ENCODE measurements at places on chromosomes 5 and 9.
A peak's percentile ranks its signal among the peaks of the same experiment; 100 is the strongest.

DNA sequence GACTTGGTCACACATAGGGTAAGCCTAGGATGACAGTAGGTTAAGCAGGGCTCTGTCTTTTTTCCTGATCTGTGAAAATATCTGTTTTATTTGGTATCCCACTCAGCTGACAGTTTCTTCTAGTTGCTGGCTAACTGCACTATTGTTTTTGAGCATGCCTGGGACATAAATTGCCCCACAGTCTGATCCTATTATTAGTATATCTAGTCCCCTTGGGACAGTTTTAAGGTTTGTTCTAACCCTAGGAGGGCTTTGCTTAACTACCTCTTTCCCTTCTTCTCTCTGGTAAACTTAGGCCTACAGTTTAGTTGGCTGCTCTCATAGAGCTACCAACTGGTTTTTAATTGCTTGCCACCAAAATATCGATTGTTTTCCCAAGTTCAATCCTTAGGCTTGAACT lies 446.6 kb downstream of the ARHGEF28 start:
- DNase-seq, result no peak

- no peak for DNase-seq
These were observed 589.8 kb upstream of the GRAMD2B start for GRCh38 chr5:125833398-125833797.

- no peak for DNase-seq
These were observed 91.4 kb upstream of the RAI14 start for GRCh38 chr5:34564710-34565235.

DNA sequence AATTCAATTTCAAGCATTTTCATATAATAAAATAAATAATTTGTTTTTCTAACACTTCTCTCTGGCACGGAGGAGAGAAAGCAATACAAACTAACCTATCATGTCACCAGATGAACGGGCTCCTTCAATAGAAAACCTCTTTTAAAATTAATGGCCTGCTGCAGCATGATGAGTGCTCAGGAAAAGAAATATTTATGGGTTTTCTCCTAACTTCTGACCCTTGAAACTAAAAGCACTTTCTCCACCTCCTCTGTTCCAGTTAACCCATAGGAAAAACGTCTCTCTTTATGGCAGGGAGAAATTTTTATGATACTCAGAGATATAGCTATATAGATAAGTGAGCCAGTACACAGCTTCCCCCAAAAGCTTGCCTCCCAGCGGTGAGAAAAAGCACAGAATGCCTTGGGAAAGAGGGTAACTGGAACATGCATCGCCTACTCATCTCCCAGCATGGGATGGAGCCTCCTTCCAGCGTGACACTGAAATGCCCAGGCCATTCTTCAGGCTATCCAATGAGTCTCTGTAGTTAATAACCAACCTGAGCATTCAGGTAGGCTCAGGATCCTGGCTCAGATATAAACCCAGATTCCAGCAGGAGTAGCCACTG lies 963.0 kb upstream of the DMAC1 start:
- peak; percentile 43 for DNase-seq

GRCh38 chr5:39341896-39342295 lies 22.4 kb downstream of the C9 start:
- no peak for DNase-seq

DNA sequence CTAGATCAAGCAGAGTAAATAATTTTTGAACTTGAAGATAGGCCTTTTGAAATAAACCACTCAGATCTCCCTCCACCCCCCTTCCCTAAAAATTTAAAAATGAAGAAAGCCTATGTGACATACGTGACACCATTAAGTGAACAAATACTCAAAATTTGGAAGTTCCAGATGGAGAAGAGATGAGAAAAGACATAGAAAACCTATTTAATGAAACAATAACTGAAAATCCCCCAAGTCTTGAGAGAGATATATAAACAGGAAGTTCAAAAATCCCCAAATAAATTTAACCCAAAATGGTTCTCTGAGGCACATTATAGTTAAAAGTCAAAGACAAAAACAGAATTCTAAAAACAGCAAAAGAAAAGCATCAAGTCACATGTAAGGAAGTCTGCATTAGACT lies 428.6 kb downstream of the PSAT1 start:
- DNase-seq, result no peak

- no peak for DNase-seq
These were observed 71.2 kb downstream of the MTAP start for GRCh38 chr9:21873540-21874221.

DNA sequence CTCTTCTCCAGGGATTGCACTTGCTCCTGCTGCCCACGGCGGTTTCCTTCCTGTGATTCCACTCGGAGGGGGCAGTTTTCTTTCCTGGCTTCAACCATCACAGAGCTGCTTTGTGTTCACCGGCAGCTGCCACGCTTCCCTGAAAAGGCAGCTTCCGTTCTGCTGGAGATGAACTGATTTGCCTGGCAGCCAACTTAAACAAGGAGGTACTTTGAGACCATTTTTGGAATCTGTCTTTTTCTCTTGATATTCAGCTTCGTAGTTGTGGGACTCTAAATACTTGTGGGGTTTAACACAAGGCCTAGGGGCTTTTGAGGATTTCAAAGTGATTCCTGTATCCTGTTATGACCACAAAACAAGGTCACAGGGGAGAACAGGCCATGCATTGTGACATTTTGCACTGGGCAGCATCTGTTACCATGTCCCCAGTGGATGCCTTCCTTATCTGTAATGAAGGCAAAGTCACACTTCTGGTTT lies 192.0 kb downstream of the MTRR start:
- no peak for DNase-seq

Measured in colonic mucosa (tissue), 4 donors.